ENCODE measurements at places on chromosomes 12 and 14.

GRCh38 chr12:19010726-19011125, 118.8 kb upstream of the PLEKHA5 start:
- DNase-seq: no peak

GRCh38 chr12:92452763-92453162, 250.0 kb upstream of the PLEKHG7 start:
- no peak for DNase-seq

- no peak for DNase-seq
Measured at GRCh38 chr12:127282786-127283565, 984.0 kb upstream of the TMEM132C start.

GRCh38 chr12:47078733-47079467, 521 bp upstream of the PCED1B start:
- no peak for DNase-seq

DNA sequence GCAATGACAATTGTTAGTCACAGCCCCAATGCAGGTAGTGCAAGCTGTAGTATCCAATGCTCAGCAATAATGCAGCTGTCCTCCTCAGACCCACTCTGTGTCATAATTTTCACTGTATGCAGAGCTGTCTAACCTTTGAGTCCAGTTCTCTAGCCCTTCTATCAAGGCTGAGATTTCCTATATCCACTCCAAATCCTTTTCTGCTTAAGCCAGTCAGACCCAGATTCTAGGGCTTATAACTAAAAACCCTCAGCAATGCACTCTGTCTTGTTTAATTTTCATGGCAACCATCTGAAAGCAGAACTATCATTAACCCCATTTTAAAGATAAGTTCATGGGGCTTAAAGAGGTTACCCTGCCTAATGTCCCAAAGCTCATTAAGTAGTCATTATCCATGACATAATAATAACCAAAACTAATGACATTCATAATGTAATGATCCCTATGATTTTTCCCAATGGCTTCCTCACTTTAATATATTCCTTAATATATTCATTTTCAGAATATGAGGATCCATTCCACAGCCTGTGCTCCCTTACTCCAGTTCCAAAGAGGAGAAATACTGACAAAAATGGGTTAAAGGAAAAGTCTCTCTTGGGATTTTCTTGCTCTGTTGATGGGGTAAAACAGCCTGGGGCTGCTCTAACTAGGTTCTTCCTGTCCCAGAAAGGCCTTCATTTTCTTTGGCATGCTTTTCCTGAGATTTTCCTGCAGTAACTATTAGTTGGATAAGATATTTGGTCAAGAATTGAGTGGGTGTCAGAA, 29.5 kb downstream of the TXNDC16 start:
- no peak for DNase-seq

- no peak for DNase-seq
Measured at GRCh38 chr12:106960443-106960842, 4.7 kb downstream of the TMEM263 start.

DNA sequence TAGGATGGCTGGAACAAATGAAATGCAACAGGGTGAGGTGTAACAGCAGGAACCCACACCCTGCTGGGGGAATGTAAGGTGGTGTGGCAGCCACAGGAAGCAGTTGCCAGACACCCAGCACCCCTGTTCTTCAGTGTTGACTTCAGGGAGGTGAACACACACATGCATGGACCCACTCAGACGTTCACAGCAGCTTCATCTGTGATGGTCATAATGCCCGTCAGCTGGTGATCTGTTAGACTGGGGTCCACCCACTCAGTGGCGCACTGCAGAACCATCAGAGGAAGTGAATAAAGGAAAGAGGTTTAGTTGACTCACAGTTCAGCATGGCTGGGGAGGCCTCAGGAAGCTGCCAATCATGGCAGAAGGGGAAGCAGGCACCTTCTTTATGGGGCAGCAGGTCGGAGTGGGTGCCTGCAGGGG, 22.7 kb upstream of the TEX22 start:
- DNase-seq: no peak

DNA sequence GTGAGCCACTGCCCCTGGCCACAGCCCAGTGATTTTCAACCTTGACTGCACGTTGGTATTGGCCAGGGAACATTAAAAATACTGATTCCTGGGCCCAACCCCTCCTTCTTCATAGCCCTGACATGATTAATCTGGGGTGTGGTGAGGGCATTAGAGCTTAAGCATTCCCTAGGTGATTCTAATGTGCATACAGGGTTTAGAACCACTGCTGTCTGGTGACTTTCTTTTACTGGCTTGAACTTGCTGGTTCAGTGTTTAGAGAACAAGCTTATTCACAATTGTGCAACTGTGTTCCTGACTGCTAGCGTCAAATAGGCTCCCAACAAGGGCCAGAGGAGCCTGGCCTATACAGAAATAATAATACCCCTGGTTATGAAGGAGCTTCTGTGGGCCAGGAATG, 488.8 kb upstream of the CCDC196 start:
- DNase-seq: no peak

DNA sequence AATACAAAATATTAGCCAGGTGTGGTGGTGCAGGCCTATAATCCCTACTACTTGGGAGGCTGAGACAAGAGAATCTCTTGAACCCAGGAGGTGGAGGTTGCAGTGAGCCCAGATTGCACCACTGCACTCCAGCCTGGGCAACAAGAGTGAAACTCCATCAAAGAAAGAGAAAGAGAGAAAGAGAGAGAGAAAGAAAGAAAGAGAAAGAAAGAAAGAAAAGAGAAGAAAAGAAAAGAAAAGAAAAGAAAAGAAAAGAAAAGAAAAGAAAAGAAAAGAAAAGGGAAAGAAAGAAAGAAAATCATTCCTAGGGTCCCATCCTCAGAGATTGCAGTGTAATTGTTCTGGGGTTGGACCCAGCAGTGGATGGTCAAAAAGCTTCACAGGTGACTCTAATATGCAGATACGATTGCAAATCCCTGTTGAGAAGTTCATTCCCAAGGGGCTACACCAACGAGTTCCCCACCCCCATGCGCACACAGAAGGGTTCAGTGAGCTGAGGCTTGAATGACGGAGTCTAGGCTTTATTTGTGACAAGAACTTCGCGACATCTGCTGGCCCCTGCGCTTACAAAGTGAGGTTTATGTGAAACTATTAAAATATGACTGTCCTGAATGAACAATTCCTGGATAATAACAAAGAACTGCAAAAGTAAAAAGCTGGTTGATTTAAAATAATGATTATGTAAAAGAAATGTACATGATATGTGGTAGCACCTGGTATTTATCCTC, 17.4 kb upstream of the RNASE12 start:
- no peak for DNase-seq

GRCh38 chr14:77024171-77024691, 4.3 kb downstream of the IRF2BPL start:
- DNase-seq: peak; percentile 59

DNA sequence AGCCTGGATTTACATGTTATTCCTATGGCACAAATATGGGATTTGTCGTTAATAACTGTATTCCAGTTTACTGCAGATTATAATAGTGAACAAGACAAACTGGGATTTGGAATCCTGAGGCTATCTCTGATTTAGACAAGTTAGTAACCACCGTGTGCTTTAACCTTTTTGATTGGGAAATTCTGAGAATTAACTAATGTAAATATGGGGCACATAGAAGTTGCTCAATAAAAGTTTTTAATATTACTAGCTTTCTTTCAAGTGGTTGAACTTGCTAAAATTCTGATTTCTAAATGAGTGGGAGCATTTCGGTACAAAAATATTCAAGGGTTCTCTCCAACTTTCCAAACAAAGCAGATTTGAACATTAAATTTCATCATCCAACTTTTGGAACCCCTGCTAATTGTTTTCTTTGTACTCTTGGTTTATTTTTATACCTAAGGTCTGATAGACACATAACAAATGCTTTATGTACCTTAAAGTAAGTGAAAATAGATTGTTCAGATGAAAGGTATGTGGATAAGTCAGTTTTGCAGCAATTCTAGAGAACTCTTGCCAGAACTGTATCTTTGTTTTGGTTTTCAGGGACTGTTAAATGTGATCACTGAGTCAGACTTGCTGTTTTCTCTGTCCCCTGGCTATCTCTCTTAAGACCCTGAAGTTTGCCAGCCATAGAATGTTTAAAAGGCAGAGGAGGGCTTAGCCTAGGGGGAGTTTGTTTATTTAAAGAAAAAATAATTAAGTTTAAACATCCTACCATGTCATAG, 57.5 kb downstream of the FRS2 start:
- DNase-seq: no peak

Data from left hindlimb (tissue), 1 donor.